ENCODE measurements at places on chromosomes 5 and 9. TPM values are rescaled to one million over a fixed set of nuclear protein-coding genes. Genes with fewer than 3 reads are reported as not detected.
A peak's percentile ranks its signal among the peaks of the same experiment; 100 is the strongest.

The KLF9 gene
- 10.8 TPM for total RNA-seq

The ST8SIA4 gene
- total RNA-seq: not detected

The ZNF483 gene
- 5.7 TPM for total RNA-seq

The CARTPT gene
- not detected for total RNA-seq

DNA sequence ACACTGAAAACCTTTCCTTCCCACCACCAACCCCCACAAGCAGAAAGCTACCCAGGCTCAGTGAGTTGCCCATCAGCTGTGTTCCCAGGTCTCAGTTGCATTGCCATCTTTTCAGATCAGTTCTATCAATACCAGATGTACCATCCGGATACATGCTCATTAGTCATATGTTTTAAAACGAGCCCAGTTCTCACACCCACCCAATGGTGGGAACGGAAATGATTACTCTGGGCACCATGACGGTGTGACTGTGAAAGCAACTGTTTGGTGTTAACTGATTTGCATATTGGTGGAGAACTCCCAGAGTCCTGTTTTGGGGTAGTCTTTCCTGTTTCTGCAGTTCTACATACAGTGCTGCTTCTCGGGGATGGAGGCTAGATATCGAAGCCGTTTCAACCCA, 212.3 kb downstream of the TRIM36 start:
- no peak for DNase-seq

- no peak for DNase-seq
Measured at GRCh38 chr5:17222664-17223063, 5.2 kb downstream of the BASP1 start.

DNA sequence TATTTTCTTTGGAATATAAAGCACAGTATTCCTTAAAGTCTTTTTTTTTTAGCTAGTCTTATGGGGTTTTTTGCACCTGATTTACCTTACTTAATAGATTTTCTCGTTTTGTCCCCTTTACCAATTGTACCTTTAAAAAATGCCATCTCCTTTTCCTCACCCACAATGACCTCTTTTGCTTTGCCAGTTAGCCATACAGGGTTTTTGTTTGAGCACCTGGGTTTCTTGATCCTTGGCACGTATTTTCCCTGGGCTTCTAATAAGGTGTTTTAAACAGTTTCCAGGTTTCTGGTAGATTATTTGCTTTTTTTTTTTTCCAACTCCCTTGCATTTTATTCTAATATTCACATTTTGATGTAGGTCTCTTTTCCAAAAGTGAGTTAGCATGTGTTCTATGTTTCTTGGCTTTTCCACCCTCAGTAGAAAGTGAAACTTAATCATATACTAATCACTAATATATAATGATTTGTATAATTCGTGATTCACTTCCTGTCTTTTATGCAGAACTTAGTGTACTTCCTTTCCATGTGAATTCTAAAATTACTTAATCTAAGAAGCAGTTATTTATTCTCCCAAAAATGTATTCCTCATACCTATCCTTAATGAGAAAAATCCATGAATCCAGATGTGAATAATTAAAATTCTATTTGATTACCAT, 673.9 kb upstream of the RGMB start:
- peak; percentile 13 for DNase-seq

- DNase-seq: no peak
Measured at GRCh38 chr5:167579693-167580055, 711.8 kb upstream of the WWC1 start.

DNA sequence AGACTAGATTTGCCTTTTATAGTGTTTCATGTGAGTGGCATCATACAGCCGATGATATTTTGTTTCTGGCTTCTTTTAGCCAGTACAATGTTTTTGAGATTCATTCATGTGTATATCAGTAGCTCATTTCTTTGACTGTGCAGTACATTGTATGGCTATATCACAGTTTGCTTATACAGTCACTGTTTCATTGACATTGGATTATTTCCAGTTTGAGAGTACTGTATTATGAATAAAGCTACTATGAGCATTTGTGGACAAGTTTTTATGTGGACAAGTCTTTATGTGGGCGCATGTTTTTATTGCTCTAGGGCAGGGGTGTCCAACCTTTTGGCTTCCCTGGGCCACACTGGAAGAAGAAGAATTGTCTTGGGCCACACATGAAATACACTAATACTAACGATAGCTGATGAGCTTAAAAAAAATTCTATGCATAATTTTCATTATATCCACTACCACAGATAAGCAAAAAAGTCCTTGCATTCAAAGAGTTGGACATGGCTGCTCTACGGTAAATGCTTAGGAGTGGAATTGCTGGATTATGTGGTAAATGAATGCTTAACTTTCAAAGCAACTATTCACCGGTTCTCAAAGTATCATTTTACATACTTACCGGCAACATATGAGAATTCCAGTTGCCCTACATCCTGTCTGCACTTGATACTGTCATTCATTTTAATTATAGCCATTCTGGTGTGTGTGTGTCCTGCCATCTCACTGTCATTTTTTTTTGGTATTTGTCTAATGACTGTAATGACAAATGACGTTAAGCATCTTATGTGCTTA, 177.8 kb downstream of the RGS3 start:
- DNase-seq: no peak

DNA sequence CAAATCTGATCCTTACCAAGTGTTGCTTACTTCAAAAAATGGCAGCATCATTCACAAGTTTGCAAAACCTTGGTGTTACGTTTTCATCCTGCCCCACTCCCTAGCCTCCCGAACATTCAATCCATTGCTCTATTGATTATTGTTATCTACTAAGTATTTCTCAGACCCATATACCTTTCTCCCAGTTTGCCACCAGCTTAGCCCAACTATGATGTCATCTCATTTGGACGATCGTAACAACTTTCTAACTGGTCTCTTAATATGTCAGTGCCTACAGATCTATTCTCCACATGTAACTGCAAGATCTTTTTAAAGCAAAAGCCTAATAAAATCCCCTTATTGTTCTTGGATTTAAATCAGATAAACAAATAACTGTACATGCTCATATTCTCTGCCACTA, 497.1 kb upstream of the EDIL3 start:
- no peak for DNase-seq

- no peak for DNase-seq
Measured at GRCh38 chr5:66354422-66354821, 210.3 kb downstream of the SREK1 start.

GRCh38 chr9:104350541-104350940, 153.5 kb upstream of the OR13F1 start:
- DNase-seq: no peak

GRCh38 chr5:69167929-69168328, 979 bp downstream of the CCNB1 start:
- no peak for DNase-seq

DNA sequence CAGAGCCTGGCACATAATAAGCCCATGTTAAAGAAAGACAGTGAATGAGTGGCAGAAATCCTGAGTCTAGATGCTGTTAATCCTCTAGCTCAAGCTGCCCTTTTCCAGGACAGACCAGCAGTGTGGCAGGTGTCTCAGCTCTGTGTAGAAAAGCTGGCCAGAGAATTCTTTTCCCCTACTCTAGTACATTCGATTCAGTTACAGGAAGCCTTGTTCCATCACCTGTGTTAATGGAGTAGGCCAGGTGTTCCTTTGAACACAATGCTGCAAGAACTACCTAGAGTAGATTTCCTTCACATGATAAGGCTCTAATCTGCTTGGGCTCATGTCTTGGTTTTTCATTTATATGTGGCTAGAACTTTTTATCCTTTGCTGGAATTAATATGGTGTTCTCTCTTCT, 52.5 kb downstream of the NUP214 start:
- no peak for DNase-seq
